ENCODE measurements at places on chromosomes 3 and 15. TPM values are rescaled to one million over a fixed set of nuclear protein-coding genes. Genes with fewer than 3 reads are reported as not detected.

The PLCB2 gene
- total RNA-seq: 0.17 TPM

The NR1I2 gene
- not detected for total RNA-seq

The RBP2 gene
- total RNA-seq: not detected

The FOXL2NB gene
- not detected for total RNA-seq

The CFAP91 gene
- total RNA-seq: 0.44 TPM

The CAMP gene
- total RNA-seq: not detected

The GNAT1 gene
- not detected for total RNA-seq

The APOD gene
- 1.6 TPM for total RNA-seq

The ARHGAP31 gene
- total RNA-seq: 4.2 TPM

The PDCD7 gene
- 25.3 TPM for total RNA-seq

The INKA1 gene
- 10.5 TPM for total RNA-seq

The LRRC31 gene
- total RNA-seq: not detected

The CHRD gene
- 2.6 TPM for total RNA-seq

The RNF111 gene
- total RNA-seq: 20.7 TPM

The TGM5 gene
- total RNA-seq: not detected

The ZNF148 gene
- total RNA-seq: 38.9 TPM

The LSAMP gene
- total RNA-seq: 12.2 TPM

The ATOSA gene
- total RNA-seq: 41.6 TPM

The KNG1 gene
- total RNA-seq: not detected

The PXYLP1 gene
- total RNA-seq: 9.1 TPM

The KIF7 gene
- 19.7 TPM for total RNA-seq

The THSD4 gene
- 31.3 TPM for total RNA-seq

The KCNAB1 gene
- 2.8 TPM for total RNA-seq

The PLSCR5 gene
- total RNA-seq: not detected

The ATG3 gene
- 105 TPM for total RNA-seq

The ZNF106 gene
- 189 TPM for total RNA-seq

The LMOD3 gene
- total RNA-seq: under 0.01 TPM

The CYB561D2 gene
- 38.5 TPM for total RNA-seq

The ZNF35 gene
- total RNA-seq: 8.8 TPM

The CAPN3 gene
- total RNA-seq: 2.8 TPM

The ACTRT3 gene
- total RNA-seq: 4.8 TPM

The EPHB1 gene
- under 0.01 TPM for total RNA-seq

The ITPR1 gene
- total RNA-seq: 47.3 TPM

The LYZL4 gene
- total RNA-seq: not detected

The DNAH12 gene
- under 0.01 TPM for total RNA-seq

The GPR176 gene
- total RNA-seq: 103 TPM

The ADAMTS17 gene
- 0.17 TPM for total RNA-seq

The TM6SF1 gene
- 3.0 TPM for total RNA-seq

The SNAPC5 gene
- 27.5 TPM for total RNA-seq

The FBXL2 gene
- total RNA-seq: 20.2 TPM

The PLA2G4F gene
- total RNA-seq: not detected

The EXD1 gene
- total RNA-seq: not detected

The SLC24A5 gene
- not detected for total RNA-seq

The SCN11A gene
- total RNA-seq: under 0.01 TPM
